ENCODE measurements at places on chromosomes 3 and 15. TPM values are rescaled to one million over a fixed set of nuclear protein-coding genes. Genes with fewer than 3 reads are reported as not detected.

SMAD6 gene
- total RNA-seq = 11.9 TPM

PCLAF gene
- total RNA-seq = 31.2 TPM

IL5RA gene
- total RNA-seq = not detected

OSBPL10 gene
- 27.7 TPM for total RNA-seq

KIF23 gene
- 13.8 TPM for total RNA-seq

TMEM207 gene
- total RNA-seq = not detected

GATA2 gene
- total RNA-seq = 25.0 TPM

CLDN1 gene
- 0.79 TPM for total RNA-seq

COLQ gene
- 1.2 TPM for total RNA-seq

TTLL13 gene
- total RNA-seq = 0.09 TPM

GLDN gene
- not detected for total RNA-seq
